ENCODE measurements at places on chromosomes 7 and 10.

DNA sequence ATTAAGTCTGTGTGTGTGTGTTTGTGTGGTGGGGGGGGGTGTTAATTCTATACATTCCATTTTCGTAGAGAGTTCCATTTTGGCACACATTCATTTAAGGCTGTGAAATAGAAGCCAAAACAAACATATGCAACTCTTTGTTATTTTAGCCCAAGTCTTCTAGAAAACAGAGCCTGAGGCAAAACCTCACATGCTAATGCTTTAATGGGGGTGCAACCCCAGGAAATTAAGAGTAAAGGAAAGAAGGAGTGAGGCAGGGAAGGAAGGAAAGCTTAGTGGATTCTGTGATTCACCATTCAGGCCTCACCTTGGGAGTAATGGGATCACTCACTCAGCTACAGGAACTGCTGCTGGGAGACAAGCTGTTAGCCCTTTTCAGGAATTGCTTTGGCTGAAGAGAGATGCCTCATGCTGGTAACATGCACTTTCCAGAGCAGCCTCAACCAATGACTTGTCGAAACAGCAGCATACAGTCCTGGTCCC lies 73.0 kb upstream of the CTTNBP2 start:
- DNase-seq, result no peak

GRCh38 chr7:82740246-82740848 lies 296.8 kb upstream of the CACNA2D1 start:
- DNase-seq, result no peak

- DNase-seq, result no peak
Measured at GRCh38 chr10:133287832-133288500, 11.3 kb upstream of the ADAM8 start.

GRCh38 chr7:140176122-140176701 lies 571 bp downstream of the KDM7A start:
- DNase-seq, result no peak

GRCh38 chr7:73626814-73627213 lies 2.5 kb upstream of the MLXIPL start:
- no peak for DNase-seq

GRCh38 chr10:130455111-130455695 lies 319.0 kb downstream of the GLRX3 start:
- DNase-seq, result no peak

- no peak for DNase-seq
Measured at GRCh38 chr10:124693396-124693795, 50.8 kb downstream of the FAM53B start.

GRCh38 chr7:6205971-6206660 lies 66.3 kb downstream of the CYTH3 start:
- no peak for DNase-seq

GRCh38 chr10:79409726-79410085 lies 35.7 kb downstream of the ZCCHC24 start:
- peak; percentile 94 for DNase-seq

- no peak for DNase-seq
Measured at GRCh38 chr10:102870221-102870620, 951 bp downstream of the AS3MT start.

DNA sequence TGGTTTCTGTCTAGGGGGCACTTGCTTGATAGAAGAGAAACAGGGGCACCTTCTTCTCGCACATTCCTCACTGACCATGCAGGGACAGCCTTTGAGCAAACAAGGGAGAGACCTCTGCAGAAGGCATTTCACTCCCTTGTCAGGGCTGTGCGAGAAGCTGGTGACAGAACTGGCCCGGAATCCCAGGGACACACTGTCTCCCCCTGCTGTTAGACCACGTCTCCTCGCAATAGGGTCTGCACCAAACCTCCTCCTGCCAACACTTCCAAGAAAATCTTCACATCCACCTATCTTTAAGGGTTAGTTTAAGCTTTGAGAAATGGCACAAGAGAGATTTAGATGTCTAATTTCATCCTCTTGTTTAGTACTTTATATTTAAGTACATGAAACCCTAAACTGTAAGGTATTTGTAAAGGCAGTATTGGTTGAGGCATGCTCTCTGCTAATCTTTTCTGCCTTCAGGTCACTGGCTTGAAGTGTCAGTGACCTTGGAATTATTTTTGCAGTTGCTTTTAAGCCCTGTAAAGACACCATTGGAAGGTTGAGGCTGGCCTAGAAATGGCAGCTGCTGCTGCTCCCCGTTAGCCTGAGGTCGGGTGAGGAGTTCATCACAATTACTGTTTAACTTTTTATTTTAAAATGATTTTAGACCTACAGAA lies 37.0 kb downstream of the RBM20 start:
- DNase-seq, result no peak

DNA sequence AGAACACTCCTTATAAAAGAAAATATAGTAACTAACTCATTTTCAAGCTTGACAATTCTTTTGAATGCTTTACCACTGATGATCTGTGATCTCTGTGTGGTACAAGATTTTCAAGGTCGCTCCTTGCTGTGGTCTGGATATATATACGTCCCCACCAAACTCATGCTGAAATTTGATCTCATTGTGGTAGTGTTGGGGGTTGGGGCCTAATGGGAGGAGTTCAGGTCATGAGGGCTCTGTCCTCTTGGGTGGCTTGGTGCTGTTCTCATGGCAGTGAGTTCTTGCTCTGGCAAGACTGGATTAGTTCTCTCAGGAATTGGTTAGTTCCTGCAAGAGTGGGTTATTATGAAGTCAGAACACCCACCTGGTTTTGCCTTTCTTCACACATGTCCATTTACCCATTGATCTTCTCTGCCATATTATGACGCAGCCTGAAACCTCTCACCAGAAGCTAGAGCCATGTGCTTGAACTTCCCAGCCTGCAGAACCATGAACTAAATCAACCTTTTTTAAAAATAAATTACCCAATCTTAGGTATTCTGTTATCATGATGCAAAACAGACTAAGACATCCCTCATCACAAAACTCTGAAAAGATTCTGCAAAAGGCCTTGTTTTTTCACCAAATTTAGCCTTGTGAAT lies 8.3 kb upstream of the EDRF1 start:
- no peak for DNase-seq

GRCh38 chr10:78777466-78777865 lies 291.3 kb upstream of the ZMIZ1 start:
- peak; percentile 62 for DNase-seq

DNA sequence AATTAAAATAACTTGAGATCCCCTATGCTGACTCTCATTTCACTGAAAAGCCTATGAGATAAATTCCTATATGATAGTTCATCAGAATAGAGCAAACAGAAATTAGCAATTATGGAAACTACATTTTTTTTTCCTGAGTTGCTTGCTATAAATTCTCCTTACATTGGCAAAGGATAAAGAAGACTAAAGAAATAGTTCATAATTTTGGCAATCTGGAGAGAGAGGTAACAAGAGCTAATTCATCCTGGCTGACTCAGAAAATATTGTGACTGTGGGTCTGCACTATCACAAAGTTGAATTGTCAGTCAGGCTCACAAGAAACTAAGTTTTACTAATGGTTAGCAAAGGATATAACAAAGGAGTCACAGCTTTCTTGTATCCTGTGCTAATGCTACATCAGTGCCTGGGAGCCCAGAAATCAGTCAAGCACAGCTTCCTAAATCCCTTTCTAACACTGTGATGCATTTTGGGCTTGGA lies 483.0 kb downstream of the MAGI2 start:
- DNase-seq, result no peak

DNA sequence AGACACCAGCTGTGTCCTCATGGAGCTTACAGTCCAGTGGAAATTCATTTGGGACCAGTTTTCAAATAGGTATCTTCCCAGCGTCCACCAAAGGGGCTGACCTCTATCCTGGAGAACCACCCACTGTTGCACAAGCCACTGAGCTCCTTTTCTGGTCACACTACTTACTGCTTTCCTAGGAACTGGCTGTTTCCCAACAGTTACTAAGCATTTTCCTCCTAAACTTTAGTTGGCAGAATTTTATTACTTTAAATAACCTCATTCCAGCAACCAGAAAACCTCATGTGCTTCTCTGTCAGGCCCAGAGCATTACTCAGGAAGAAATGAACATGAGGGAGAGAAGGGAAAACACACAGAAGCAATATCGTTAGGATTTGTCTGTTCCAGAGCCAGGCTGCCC lies 183.1 kb downstream of the GPAM start:
- DNase-seq, result no peak

GRCh38 chr10:100969187-100970075 lies at the start of gene SEMA4G:
SEMA4G (plus strand) TSS chr10:100969504; CDS start chr10:100972913, 3,409 bp downstream.
- no peak for DNase-seq
